ENCODE measurements at places on chromosomes 12 and 14.

- DNase-seq, result no peak
Measured at GRCh38 chr12:47722136-47722834, 3.0 kb downstream of the ENDOU start.

GRCh38 chr12:108646600-108647579, 13.2 kb upstream of the SELPLG start:
- DNase-seq, result no peak

- no peak for DNase-seq
Measured at GRCh38 chr14:56036353-56036752, 81.9 kb upstream of the PELI2 start.

DNA sequence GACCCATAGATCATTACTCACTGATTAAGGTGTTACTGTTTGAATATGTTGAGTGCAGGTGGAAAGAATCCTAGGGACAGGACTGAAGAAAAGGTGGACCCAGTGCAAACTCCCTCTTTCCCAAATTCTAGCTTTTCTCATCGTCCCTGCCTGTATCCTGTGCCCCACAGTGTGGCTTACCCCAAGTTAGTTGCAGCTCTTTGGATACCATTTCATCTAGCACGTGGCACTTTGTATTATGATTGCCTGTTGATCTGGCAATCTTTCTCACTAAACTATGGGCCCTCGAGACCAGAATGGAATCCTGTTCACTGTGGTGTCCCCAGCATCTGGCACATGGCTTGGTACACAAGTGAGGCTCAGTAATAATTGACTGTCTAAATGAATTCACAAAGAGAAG, 66.5 kb downstream of the ELK3 start:
- no peak for DNase-seq

DNA sequence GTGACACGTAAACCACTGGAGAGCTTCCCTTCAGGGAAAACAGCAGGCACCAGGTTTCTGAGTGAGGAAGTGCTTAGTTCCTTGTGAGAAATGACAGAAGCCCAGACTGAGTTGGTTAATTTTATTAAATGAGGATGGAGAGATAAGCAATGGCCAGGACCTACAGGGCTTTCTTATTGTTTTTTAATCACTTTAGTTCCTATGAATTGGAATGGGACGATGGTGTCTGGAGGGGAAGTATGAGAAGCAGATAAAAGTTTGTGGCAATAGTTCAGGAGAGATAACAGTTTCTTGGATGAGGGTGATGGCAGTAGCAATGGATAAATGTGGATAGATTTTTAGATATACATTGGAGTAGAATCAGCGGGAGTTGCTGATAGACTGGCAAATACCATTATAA, 86.5 kb upstream of the PTPRR start:
- no peak for DNase-seq
